ENCODE measurements at places on chromosomes 7 and 10.
A peak's percentile ranks its signal among the peaks of the same experiment; 100 is the strongest.

DNA sequence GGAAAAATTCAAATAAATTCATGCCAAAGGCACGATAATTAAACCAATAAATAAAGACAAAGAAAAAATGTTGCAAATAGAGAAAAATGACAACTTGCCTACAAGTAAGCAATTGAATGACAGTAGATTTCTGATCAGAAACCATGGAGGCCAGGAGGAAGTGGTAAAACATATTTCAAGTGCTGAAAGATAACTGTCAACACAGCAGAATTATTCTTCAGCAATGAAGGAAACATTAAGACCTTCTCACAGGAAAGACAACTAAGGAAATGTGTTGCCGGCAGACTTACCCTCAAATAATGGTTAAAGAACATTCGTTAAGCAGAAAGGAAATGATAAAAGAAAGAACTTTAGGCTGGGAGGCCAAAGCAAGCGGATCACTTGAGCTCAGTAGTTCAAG, 30.4 kb downstream of the RUNDC3B start:
- no peak for DNase-seq

GRCh38 chr10:47239211-47239610, 60.8 kb upstream of the GDF10 start:
- no peak for DNase-seq

DNA sequence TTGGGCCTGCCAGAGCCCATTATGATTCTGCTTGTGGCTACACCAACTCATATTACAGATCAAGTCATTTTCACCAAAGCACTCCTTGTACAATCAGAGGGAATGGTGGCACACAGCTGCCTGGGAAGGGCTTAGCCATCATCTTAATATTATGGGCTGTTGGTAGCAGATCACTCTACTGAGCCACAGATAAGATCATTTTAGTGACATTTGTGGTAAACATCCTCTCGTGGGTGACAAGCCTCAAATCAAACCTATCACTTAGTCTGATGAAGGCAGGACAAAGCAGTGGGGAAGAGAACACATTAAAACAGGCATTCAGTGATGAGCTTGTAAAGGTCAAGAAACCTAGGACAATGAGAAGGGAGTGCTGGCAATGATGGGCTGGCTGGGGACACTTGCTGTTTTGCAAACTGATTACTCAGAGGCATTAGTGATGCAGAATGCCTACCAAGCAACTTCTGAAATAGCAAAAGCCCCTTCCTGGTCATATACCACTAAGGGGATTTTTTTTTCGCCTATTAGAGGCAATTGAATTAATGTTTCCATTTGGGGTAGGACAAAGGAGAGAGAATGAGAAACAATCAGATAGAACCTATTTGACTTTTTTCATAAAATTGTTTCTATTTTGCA, 137.5 kb upstream of the WDR11 start:
- no peak for DNase-seq

GRCh38 chr7:116357781-116358670, 141.5 kb upstream of the CAV2 start:
- DNase-seq, result no peak

DNA sequence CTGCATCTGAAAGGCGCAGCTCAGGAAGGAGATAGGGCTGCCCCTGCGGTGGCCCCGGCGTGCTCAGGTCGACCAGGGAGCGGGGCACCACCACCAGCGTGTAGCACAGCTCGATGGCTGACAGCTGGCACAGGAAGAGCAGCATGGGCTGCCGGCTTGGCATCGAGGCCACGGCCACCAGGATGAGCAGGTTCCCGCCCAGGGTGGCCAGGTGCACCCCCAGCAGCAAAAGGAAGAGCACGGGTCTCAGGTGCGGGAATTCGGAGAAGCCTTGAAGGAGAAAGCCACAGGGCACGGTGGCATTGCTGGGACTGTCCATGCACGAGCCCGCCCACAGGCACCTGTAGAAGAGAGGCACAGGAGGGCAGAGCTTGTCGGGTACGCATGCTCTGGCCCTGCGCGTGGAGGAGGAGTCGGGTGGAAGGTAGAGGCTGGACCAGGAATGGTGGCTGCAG, 33.9 kb downstream of the TAS2R41 start:
- no peak for DNase-seq

DNA sequence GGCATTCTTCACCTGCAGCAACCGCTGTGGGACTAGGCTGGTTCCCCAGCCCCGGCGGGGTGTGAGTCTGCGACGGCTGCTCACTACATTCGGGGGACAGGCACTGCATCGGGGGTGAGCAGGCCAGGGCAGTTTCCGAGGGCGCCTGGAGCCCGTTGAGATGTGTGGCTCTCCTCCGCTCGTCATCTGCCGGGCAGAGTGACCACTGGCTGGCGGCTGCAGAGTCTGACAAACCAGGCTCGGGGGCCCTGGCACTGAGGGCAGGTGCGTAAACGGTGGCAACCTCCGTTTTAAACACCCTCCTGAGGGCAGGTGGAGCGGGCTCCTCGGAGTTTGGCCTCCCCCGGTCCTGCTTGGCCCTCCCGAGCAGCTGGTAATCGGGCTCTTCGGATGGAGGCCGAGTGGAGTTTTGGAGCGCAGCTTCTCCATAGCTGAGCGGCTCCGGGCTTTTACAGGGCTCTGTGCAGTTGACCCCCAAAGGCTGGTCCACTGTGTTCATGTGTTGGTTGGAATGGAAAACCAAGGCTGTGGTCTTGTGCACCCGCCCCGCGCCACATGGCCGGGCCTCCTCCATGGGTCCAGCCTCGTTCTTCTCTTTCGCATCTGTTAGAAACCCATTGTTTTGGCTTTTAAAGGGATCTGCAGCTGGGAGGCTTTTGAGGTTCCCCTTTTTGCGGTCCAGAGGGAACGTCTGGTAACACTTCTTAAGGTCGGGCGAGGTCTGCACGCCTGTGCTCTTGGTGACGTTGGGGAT, 20.9 kb downstream of the INSYN2A start:
- no peak for DNase-seq

DNA sequence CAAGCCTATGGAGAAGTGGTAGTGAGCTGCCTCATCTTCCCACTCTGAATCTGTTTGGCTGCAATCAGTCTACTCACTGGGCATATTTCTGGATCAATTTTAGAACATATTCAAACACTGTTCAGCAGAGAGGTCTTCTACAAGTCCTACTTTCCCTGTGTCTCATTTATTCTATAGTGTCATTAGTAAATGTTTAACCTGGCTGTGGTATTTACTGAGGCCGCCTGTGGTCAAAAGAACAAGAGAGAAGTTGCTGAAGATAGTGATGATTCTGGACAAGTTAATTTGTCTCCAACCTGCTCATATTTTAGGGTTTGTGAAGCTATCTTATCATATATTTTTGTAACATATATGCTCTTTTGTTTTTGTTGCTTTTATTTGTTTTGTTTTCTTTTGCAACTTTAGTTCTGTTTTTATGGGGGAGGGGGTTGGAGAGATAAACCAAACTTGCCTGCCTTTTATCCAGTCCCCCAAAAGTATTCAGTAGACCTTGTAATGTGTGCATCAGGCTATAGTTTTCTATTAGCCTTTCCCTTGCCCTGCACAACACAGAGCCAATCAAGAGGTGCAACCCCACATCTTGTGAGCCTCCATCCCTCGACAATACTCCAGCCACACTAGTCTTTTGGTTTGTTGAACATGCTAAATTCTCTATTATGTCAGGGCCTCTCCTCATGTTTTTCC, 362.8 kb upstream of the MBL2 start:
- DNase-seq, result peak; percentile 4

DNA sequence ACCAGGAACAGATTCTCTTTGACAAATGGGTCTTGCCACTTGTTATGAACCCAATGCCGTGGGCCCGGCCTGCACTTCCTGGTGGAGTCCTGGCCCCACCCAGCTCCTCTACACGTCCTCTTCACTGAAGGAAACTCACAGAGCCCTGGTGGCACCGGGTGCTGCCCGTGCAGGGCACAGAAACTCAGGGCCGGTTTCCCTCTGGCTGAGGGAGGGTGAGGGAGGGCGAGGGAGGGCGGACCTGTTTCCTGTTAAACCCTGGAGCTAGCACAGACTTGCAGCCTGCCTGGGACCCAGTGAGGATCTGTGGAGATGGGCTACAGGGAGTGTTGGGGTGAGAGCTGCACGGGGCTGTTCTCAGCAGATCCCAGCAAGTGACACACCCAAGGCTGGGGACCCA, 596.3 kb downstream of the PTPRN2 start:
- no peak for DNase-seq

DNA sequence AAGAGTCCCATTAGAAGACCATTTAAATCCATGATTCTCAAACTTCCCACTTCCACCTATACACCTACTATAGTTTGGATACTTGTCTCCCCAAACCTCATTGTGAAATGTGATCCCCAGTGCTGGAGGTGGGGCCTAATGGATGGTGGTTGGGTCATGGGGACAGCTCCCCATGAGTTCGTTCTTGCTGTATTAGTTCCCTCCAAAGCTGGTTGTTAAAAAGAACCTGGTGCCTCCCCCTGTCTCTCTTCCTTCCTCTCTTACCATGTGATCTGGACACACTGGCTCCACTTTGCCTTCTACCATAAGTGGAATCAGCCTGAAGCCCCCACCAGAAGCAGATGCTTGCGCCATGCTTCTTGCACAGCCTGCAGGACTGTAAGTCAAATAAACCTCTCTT, 53.9 kb downstream of the WIPF3 start:
- DNase-seq, result no peak

- no peak for DNase-seq
Measured at GRCh38 chr7:108634535-108634934, 64.9 kb downstream of the DNAJB9 start.

GRCh38 chr10:60353519-60354258, 36.0 kb downstream of the ANK3 start:
- DNase-seq, result peak; percentile 17

DNA sequence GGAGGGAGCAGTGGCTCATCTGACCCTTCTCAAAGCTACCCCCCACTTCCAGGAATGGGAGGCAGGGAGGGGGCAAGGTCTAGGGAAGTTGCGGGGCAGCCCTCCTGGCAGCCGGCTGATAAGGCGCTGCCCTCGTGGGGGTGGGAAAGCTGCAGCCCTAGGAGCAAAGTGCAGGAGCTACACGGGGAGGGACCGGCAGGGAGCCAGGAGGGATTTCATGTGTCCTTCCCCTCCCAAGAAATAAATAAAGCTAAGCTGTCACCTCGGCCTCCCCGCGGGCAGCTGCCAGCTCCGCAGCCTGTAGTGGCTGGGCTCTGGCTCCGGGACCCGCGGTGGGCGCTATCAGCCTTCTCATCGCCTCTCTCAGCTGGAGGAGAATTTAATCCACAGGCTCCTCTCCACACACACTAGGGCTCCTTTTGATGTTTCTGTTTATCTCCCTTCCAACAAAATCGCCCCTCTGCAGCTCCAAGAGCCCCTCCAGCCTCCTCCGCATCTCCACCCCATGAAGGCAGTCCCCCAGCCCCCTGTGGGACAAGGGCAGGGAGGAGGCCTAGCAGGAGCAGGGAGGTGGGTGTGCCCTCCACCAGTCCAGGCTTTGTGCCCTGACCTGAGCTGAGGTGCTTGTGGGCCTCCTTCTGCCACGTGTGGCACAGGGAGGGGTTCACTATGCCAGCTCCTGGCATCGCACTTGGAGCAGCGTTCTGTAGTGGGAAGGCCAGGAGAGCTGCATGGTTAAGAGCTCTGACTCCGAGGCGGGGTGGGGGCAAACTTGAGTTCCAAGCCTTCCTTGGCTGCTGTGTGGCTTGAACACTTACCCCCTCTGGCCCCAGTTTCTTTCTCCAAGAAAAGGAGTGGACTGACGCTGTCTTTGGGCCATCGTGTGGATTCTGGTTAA, 80.5 kb downstream of the C10orf105 start:
- DNase-seq, result peak; percentile 47

DNA sequence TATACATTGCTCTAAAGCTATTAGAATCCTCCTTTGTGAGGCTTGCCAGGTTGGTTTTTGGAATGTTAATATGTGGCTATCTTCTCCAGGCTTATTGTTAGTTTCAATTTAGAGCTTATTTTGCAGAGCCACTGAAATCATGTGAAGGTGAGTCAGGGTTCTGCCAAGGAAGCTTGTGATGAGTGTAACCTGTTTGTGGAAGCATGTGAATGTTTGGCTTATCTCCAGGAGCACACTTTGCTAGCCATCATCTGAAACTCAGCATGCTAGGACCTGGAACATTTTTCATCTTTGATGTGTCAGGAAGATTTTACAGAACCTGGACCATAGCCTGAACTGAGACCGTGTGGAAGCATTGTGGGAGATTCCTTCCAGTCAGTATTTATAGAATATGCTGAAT, 197.3 kb downstream of the PPP1R9A start:
- no peak for DNase-seq

DNA sequence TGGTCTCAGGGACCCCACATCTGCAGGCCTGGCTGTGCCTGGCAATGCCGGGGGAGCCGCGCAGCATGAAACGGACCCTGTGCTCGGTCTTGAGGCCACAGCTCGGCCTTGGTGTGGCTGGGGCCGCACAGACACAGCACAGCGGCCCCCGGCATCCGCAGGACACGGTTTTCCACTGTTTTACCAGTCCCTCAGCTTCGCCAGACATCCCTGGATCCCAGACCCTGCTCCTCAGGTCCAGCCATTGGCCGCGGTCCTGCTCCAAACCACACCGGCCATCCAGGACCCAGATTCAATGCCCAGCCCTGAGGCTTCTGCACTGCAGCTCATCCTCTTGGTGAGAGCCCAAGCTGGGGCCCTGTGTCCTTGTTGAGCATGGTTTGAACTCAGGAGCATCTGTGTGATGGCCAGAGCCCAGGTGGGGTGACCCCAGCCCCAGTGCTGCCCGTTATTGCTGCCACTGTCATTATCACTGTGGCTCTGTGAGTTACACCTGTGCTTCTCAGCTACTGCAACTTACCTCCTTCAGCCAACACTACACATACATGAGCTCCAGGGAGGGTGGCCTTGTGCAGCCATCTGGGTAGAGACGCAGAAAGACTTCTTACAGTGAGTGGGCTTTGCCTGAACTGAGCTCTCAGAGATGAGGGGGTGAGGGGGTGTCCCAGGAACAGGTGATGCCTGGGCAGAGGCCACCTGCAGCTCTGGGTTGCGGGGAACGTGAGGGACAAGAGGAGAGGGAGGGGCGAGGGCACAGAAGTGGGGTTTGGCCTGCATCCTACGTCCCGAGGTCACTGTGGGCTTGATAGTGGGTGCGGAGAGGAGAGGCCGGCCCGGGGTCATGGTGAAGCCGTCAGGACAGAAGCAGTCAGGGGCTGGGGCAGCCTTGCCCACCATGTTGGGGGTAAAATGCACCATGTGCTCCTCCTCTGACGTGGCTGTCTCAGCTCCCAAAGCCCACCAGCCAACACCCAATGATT, 567.6 kb downstream of the PTPRN2 start:
- DNase-seq, result no peak

DNA sequence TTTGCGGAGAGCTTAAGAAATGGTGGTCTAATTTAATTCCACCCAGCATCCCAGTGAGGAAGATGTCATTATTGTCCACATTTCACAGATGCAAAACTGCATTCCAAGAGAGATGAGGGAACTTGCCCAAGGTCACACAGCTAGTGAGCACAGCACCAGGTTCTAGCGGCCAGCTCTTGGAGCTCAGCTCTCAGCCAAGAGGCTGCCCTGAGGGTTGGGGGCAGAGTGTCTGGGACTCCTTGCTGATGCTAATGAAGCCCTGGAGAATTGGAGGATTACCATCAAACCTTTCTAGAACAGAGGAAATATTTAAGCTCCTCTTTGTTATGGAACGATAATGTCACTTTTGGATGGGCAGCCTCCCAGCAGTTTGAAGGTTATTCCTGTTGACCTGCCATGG, 48.0 kb downstream of the PLPP4 start:
- DNase-seq, result no peak

All from HuH-7 (cell line).